ENCODE measurements at places on chromosomes 6 and 20.
A peak's percentile ranks its signal among the peaks of the same experiment; 100 is the strongest.

- DNase-seq: no peak
Observed at GRCh38 chr20:36959242-36959641, 7.7 kb upstream of the SAMHD1 start.

DNA sequence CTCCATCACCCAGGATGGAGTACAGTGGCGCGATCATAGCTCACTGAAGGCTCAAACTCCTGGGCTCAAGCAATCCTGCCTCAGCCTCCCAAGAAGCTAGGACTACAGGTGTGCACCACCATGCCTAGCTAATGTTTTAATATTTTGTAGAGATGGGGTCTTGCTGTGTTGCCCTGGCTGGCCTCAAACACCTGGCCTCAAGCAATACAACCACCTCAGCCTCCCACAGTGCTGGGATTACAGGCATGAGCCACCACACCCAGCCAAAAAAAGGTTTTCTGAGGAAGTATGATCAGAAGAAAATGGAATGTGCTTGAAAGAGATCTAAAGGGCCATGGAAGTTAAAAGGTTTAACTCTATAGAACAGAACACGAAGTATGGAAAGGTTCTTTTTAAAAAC, 8.7 kb downstream of the RBBP9 start:
- no peak for DNase-seq

DNA sequence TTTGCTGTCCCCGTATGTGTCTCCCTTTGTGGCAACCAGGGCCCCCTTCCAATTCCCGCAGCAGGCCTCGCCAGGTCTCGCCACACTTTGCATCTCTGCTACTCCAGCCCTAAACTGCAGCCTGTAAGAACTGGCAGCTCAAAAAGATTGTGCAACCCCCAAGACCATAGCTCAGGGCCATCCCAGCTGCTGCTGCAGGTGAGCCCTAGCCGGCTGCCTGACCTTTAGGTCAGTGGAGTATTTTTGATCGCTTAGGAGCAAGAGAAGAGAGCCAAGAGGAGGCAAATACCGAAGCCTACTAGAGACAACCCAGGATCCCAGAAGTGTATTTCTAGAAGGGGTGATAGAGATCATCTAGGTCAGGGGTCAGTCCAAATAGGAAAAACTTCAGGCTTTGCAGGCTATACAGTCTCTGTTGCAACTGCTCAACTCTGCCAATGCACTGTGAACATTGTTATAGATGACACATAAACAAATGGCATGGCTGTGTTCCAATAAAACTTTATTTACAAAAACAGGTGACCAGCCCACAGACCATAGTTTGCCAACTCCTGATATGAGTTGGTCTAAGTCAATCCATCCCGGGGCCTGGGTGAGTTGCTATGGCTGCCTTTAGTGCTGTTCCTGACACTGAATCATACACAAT, 138.4 kb downstream of the EYA2 start:
- DNase-seq: no peak

DNA sequence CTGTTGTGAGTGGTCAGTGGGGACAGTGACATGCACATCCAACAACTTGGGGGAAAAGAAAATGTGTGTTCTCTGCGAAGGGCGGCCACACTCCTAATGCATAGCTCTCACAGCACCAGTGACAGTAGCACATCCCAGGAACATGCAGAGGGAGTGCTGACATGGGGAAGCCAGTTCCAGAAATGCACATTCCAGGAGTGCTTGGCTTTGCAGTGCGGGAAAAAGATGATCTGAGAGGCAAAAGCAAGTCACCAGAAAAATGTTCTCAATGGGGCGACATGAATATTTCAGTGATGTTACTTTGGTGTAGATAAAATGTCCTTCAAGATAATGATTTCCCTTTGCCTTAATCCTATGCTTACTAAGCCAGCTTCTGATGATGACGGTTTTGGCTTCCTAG, 42.9 kb upstream of the PDE10A start:
- DNase-seq: no peak

- no peak for DNase-seq
Observed at GRCh38 chr6:47420394-47421371, 56.9 kb upstream of the CD2AP start.

GRCh38 chr6:169828176-169828575, 76.8 kb downstream of the ERMARD start:
- DNase-seq: no peak

- peak; percentile 27 for DNase-seq
Observed at GRCh38 chr6:6975459-6976111, 132.2 kb upstream of the RREB1 start.

DNA sequence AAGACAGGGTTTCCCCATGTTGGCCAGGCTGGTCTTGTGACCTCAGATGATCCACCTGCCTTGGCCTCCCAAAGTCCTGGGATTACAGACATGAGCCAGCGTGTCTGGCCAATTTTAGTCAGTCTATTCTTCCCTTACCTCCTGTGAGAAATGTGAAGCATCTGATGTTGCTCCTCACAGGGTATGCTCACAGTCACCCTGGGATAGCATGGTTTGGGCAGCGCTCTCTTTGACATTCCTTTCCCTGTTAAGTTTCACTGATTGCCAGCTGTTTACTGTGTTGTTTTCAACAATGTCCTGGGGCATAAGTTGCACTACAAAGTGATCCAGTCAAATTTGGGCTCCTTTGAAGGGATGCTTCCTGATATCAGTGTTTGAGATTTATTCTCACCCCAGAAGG, 13.1 kb downstream of the CDC5L start:
- DNase-seq: no peak

DNA sequence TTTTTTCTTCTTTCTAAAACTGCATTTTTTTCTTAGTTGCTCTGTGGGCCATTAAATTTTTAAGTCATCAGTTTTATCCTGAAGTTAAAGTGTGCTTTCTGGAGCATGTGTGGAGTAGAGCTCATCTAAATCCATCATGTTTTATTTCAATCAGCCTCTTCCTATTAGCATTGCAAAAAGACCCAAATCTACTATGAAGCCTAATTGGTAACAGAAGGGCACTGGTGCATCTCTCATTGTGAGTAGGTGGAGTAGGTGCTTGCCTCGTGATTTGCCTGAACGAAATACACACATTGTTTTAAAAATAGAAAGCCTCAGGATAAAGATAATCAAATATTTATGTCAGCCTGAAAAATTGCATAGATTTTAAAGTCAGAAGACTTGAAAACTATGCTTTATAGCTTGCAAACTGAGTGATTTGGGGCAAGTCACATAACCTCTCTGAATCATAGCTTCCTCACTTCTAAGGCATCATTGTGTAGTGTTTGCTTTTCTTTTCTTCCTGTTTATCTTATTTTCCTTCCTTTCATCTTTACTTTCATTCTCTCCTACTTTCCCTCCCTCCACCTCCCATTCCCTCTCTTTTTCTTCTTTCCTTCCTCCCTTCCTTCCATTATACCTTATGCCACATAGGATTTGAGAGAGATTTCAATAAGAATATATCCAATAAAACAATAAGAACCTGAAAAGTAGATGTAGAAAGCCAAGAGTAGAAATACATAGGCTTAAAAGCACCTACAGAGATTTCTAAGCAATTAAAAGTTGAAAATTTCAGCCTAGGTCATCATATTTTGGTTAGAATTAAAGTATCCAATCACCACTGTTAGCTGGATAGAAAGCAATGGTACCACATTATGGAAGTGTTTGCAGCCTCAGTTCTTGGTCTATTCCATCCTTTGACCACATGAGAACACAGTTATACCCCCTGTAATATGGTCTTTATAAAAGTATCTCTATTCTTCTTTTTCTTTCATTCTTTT, 49.6 kb upstream of the RNF146 start:
- DNase-seq: no peak

DNA sequence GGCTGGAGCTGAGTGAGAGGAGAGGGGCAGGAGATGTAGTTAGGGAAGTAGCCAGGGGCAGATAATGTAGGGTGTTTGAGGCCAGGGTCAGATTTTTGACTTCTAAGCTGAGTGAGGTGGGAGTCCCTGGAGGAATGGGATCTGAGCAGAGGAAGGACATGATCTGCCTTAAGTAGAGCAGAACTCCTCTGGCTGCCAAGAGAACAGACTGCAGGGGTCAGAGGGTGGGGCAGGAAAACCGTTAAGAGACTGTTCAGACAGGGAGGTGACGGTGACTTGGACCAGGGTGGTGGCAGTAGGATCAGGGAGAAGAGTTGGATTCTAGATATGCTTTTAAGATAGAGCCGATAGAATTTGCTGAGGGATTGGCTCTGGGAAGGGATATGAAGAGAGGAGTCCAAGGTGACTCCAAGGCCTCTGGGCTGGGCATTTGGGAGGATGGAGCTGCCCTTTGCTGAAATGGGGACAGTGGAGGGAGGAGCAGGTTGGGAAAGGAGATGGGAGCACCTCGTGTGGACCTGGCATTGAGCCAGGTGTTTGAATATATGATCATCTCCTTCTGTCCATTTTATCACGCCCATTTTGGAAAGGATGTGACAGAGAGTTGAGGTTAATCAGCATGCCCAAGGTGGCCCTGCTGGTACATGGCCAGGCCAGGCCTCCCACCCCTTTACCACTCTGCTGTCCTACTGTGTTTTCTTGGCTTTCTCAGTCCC, 18.8 kb downstream of the EYA2 start:
- DNase-seq: no peak

DNA sequence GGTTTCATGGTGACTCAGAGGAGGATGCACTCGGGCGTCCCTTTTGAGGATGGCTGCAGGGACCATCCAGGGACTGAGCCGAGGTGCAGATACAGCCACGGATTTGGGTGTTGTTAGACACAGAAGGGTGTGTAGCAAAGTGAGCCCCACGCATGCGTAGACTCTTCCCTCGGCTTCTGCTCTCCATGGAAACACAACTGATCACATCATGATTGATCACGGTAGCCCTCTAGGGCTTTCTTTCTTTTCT, 606 bp upstream of the ULBP1 start:
- DNase-seq: no peak

DNA sequence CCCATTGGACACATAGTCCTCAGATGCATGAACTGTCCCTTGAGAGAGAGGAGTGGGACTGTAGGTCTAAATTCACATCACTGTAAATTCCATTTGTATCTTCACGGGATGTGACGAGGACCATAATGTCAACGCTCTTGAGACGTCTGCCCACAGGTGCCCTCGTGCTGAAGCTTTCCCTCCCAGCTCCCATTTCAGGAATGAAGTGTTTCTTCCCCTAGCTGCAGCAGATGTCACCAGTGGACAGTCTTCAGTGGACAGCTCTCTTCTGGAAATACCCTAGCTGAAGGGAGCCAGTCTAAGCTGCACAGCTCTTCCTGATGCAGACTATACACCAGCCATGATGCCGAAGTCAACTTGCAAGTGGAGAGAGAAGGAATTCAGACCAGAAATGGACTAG, 217.4 kb upstream of the ECI2 start:
- no peak for DNase-seq

DNA sequence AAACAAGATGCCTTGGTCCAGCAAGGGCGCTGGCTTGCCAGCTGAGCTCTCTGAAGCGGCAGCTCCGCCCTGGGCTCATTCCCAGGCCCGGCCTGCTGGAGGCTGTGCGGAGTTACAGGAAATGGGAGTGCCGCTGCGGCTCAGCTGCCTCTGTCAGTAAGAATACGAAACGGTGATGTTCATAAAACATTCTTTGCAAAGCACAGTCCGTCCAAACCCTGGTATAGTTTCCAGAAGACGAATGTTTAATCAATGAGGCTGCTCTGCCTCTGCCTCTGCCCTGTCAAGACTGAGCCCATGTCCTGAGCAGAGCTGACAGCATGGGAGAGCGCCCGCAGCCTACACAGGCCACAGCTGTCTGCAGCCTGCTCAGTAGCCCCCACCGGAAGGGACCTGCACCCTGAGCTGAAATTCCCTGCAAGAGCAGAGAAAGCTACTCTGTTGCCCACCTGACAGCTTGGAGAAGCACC, 153.3 kb upstream of the SNX9 start:
- DNase-seq: peak; percentile 69

- DNase-seq: peak; percentile 11
Observed at GRCh38 chr6:141562186-141562811, 570.4 kb upstream of the GJE1 start.

- DNase-seq: no peak
Observed at GRCh38 chr20:2814076-2814475, 711 bp upstream of the C20orf141 start.

GRCh38 chr6:157667211-157668008, 155.6 kb upstream of the SNX9 start:
- peak; percentile 75 for DNase-seq

GRCh38 chr20:24492031-24492607, 22.7 kb downstream of the SYNDIG1 start:
- no peak for DNase-seq

GRCh38 chr6:57173886-57174510, 1.9 kb downstream of the BAG2 start:
- DNase-seq: no peak

DNA sequence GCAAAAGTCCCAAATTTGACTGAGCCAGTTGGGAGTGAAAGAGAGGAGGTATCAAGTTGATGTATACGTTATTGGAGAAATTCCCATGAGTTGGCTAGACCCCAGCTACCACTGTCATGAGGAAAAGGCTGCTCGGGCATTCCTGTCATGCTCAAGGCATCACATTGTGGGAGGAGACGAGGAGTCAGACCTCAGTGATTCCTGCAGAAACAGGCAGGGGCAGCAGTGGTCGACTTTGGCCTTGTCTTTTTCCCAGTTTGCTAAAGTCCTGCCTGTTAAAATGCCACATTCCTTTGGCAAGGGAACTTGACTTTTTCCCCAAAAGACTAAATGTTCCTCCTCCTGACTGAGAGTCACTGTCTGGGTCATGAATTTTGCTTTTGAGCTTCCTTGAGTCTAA, 295.5 kb upstream of the HS3ST5 start:
- DNase-seq: no peak

DNA sequence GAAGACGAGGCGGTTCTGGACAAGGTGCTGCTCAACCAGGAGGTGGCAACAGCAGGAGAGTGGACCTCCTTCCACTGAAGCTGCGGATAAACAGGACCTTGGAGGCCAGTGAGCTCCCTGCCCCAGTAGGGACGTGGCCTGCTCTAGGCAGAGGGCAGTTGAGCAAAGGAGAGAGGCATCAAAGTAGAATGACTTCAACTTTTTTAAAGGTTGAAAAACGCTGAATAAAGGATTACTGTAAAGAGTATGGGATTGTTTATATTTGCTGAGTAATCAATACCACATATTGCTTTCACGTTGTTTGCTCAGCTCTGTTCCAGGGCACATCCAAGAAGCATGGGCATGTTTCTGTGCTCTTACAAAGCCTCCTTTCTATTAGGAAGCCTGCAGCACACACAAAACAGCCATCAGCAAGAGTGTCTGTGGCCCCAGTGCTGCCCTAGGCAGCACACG, 48.1 kb downstream of the ERMARD start:
- DNase-seq: no peak

DNA sequence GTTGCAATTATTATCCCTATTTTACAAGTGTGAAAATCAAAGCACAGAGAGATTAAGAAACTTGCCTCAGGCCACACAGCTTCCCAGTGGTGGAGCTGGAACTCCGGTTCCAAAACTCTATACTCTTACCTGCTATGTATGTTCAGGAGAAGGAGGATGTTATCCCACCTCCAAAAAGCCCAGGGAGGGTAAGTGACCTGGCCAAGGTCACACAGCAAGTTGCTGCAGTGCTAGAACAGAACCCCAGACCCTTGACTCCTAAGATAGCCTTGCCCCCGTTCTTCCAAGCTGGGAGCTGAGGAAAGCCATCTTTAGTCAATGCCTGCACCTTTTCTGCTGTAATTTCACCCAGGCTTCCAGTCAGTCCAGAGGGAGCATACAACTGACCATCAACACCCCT, 42.3 kb downstream of the BPIFB1 start:
- no peak for DNase-seq

All from suppressor macrophage (primary cell).